ENCODE measurements at places on chromosomes 2 and 18. TPM values are rescaled to one million over a fixed set of nuclear protein-coding genes. Genes with fewer than 3 reads are reported as not detected.

SKOR2 gene
- not detected for total RNA-seq

RAB6C gene
- not detected for total RNA-seq

GALNT14 gene
- total RNA-seq, result not detected

GRCh38 chr2:52622266-52622665, 1145.3 kb upstream of the CHAC2 start:
- no peaks in the 10 kb centered on the region for H3K36me3 ChIP-seq
- H3K4me3 ChIP-seq, result no peak overlapping the region
- H3K27me3 ChIP-seq, result no peaks in the 10 kb centered on the region
- no peaks in the 10 kb centered on the region for H3K4me1 ChIP-seq

GRCh38 chr2:30410217-30410616, 36.8 kb upstream of the LCLAT1 start:
- H3K4me1 ChIP-seq, result peaks cover 35% of the 10 kb centered on the region
- H3K36me3 ChIP-seq, result no peaks in the 10 kb centered on the region
- no peaks in the 10 kb centered on the region for H3K27me3 ChIP-seq

GRCh38 chr2:227455200-227455599, 16.8 kb upstream of the AGFG1 start:
- H3K4me3 ChIP-seq, result no peak overlapping the region
- peaks cover 11% of the 10 kb centered on the region for H3K4me1 ChIP-seq
- H3K27me3 ChIP-seq, result no peaks in the 10 kb centered on the region
- DNase-seq, result no peak
- no peak overlapping the region for H3K27ac ChIP-seq
- H3K36me3 ChIP-seq, result no peaks in the 10 kb centered on the region

ARHGEF33 gene
- not detected for total RNA-seq

DNA sequence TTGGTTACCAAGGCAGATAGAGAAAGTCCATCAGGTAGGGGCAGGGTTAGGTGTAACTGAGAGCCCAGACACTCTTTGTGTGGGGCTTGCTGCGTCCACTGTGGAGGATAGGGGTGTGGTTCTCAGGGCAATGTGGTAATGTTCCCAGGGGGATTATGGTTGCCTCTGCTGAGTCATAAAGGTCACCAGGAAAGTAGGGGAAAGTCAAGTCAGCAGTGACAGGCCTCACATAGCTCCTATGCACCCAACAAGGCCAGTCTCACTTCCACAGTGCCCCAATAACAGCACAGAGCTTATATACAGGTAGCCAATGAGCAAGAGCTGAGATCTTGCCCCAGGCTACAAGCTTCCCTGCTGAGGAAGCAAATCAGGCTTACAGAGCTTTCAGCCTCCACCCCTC, 1438.0 kb upstream of the ZEB2 start:
- H3K36me3 ChIP-seq, result no peaks in the 10 kb centered on the region
- no peaks in the 10 kb centered on the region for H3K4me1 ChIP-seq
- DNase-seq, result no peak

STON1 gene
- total RNA-seq, result 2.1 TPM

ICOS gene
- total RNA-seq, result 52.0 TPM

DNA sequence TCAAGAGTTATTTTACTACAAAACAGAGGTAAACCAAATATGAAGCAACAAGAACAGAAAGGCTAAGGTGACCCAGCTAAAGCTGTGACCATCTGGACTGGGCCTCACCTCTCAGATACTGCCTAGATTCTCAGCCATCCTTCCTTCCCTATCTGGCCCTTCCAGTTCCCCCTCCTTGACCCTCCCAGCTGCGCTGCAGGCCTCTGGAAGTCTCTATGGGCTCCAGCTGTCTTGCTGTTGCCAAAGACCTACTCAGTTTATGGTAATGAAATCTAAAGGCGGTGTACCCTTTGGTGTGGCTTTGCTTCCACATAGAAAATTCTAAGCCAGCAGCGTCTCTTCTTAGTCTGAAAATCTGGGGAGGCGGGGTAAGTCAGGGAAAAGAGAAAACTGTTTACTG, 55.7 kb downstream of the ARHGEF33 start:
- H3K27me3 ChIP-seq, result peaks cover 2% of the 10 kb centered on the region
- no peaks in the 10 kb centered on the region for H3K36me3 ChIP-seq
- H3K4me3 ChIP-seq, result no peak overlapping the region
- no peaks in the 10 kb centered on the region for H3K4me1 ChIP-seq
- H3K27ac ChIP-seq, result no peak overlapping the region

DNA sequence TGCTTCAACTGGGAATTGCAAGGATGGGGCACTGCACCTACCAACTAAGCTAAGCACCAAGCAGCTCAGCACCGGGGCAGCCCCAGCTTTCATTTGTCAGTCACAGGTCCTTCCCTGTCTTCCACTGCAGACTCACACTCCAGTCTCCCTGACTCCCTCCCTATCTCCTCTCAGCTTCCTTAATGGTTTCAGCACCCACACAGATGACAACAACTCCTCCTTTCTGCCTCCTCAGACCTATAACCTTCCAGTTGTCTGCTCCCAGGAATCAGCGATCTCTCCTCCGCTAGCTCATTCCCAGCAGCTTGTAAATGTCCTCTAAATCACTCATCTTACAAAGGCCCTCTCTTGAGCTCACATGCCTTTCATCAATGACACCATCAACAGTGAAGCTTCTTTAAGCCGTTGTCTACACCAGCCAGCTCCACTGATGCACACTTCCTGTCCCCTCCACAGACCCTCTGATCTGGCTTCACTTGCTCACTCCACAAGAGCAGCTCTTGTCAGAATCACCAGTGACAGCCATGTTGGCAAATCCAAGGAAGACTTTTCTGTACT, 32.1 kb downstream of the CLASP1 start:
- no peak for DNase-seq
- H3K4me1 ChIP-seq, result peaks cover 2% of the 10 kb centered on the region
- no peaks in the 10 kb centered on the region for H3K27me3 ChIP-seq
- H3K4me3 ChIP-seq, result no peak overlapping the region
- peaks cover 9% of the 10 kb centered on the region for H3K36me3 ChIP-seq
- no peak overlapping the region for H3K27ac ChIP-seq

DNA sequence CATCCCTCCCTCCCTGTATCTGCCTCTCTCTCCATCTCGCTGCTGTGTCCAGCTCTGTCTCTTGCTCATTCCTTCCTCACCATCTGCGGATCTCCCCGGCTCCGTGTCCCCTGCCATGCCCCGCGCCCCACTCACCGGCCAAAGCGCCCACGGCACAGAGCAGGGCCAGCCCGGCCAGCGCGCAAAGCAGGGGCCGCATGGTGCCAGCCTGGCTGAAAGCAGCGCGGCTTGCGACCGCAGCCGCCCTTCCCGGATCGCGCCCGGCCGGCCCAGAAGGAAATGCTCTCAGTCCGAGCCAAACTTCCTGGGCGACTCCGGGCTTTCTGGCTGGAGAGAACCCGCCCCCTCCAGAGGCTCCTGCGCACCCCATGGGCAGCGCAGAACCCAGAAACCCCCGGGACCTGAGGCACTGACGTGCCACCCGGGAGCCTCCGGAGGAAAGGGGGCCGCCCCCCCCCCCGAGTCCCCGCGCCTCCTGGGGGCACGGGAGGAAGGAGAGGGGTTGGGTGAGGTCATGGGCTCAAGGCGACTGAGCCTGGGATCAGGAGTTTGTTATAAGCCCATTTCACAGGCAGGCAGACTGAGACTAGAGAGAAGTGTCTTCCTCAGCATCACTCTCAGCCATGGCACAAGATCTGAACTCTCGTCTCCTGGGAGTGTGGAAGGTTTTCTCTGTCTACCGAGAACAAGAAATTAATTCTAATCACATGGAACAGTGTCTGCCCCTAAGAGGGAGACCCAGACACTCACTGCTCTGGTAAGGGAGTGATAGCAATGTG, 45.2 kb upstream of the RAB6C start:
- no peaks in the 10 kb centered on the region for H3K4me1 ChIP-seq
- no peaks in the 10 kb centered on the region for H3K36me3 ChIP-seq
- H3K27me3 ChIP-seq, result peaks cover 28% of the 10 kb centered on the region
- no peak for DNase-seq

NGEF gene
- not detected for total RNA-seq

DNA sequence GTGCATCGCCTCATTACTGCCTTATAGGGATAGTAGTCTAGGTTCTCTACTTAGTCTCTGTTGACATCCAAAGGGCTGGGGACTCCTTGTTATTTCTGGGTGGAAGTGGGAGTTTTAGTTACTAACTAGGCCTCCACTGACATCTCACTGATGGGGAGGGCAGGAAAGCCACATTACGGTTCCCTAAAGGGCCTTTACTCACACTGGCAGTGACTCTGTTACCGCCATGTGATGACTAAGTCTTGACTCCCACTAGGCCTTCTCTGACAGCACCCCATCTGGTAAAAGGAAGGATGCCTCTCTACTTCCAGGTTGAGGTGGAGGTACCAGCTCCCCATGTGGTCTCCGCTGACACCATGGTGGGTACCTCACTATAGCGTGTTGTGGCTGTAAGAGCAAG, 14.0 kb upstream of the BCL2L11 start:
- no peaks in the 10 kb centered on the region for H3K4me1 ChIP-seq
- no peak overlapping the region for H3K27ac ChIP-seq
- H3K36me3 ChIP-seq, result no peaks in the 10 kb centered on the region

GRCh38 chr2:64237266-64237665, 93.0 kb upstream of the PELI1 start:
- H3K36me3 ChIP-seq, result peaks cover 5% of the 10 kb centered on the region
- no peak overlapping the region for H3K4me3 ChIP-seq
- peaks cover 15% of the 10 kb centered on the region for H3K27me3 ChIP-seq
- peaks cover 2% of the 10 kb centered on the region for H3K4me1 ChIP-seq
- no peak for DNase-seq

CD8B2 gene
- not detected for total RNA-seq

GRCh38 chr2:119475225-119475856, 43.7 kb downstream of the TMEM37 start:
- DNase-seq, result no peak
- H3K27me3 ChIP-seq, result no peaks in the 10 kb centered on the region
- no peak overlapping the region for H3K27ac ChIP-seq
- no peaks in the 10 kb centered on the region for H3K36me3 ChIP-seq

- no peak for DNase-seq
- no peaks in the 10 kb centered on the region for H3K36me3 ChIP-seq
- H3K4me1 ChIP-seq, result peaks cover 10% of the 10 kb centered on the region
- peaks cover 3% of the 10 kb centered on the region for H3K27me3 ChIP-seq
- H3K27ac ChIP-seq, result no peak overlapping the region
These were observed 188.3 kb downstream of the FBXO15 start for GRCh38 chr18:73959352-73959751.

GRCh38 chr2:66509326-66509811, 74.4 kb downstream of the MEIS1 start:
- no peak overlapping the region for H3K4me3 ChIP-seq
- no peaks in the 10 kb centered on the region for H3K27me3 ChIP-seq
- H3K36me3 ChIP-seq, result no peaks in the 10 kb centered on the region
- H3K27ac ChIP-seq, result no peak overlapping the region

- no peak overlapping the region for H3K27ac ChIP-seq
- peaks cover 42% of the 10 kb centered on the region for H3K36me3 ChIP-seq
- DNase-seq, result no peak
- peaks cover 47% of the 10 kb centered on the region for H3K4me1 ChIP-seq
- no peaks in the 10 kb centered on the region for H3K27me3 ChIP-seq
These were observed 15.5 kb downstream of the CUL3 start for GRCh38 chr2:224569654-224570053.

- peaks cover 2% of the 10 kb centered on the region for H3K4me1 ChIP-seq
- H3K36me3 ChIP-seq, result peaks cover 2% of the 10 kb centered on the region
- DNase-seq, result peak; percentile 54
- no peak overlapping the region for H3K4me3 ChIP-seq
- no peaks in the 10 kb centered on the region for H3K27me3 ChIP-seq
These were observed 81.1 kb downstream of the RAPH1 start for GRCh38 chr2:203453858-203454451.

SH3RF3 gene
- total RNA-seq, result 0.17 TPM

DNA sequence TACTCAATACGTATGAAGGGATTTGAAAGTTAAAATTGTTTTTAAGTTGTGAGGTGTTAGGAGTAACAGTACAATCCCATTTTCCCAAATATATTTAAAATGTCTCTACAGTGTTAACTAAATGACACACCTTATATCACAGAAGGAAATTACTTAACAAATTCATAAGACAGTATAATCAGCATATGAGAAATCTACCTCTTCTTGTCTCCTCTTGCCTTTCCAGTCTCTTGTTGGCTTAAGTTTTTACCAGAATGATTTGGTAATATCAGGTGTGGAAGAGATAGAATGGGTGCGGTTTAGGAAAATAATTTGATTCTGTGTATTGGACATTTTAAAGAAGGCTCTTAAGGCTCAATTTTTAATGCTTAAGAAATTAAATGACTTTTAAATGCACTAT, 9.5 kb upstream of the INPP1 start:
- no peaks in the 10 kb centered on the region for H3K36me3 ChIP-seq
- H3K27ac ChIP-seq, result no peak overlapping the region
- H3K4me1 ChIP-seq, result no peaks in the 10 kb centered on the region
- peaks cover 26% of the 10 kb centered on the region for H3K27me3 ChIP-seq

DNA sequence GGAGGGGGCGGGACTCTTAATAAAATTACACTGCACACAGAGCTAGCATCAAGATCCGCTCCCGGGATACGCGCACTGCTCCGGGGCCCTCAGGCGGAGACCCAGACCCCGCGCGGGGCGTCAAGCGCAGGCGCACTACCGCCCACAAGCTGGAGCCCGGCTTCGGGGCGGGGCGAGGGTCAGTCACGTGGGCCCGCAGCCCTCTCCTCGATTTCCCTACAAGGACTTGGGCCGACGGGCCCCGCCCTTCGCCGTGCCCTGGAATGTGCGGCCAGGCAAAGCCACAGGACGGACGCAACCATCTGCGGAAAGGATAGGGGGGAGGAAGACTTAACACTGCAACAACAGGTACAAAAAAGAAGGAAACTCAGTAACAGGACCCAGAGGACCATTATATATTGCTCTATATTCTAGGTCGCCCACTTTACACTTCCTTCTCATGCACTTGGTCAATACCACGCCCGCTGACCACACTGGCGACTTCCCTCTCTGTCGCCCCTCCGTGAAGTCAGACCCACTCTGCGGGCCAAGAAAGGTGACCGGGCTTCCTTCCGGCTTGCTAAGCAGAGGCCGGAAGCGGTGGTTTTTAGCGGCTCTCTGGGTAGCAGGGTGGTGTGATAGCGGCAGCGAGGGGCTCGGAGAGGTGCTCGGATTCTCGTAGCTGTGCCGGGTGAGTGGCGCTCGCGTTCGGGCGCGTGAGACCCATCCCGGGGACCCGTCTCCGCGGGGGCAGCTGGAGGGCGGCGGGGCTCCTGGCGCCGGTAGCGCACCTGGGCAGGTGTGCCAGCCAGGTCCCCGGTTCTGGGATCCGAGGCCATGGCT, at the start of gene MYL12A:
Gene MYL12A (plus strand): TSS at position 562 of the 822 bp plus-strand sequence. CDS start 5,447 bp downstream, outside the sequence.
- H3K36me3 ChIP-seq, result peaks cover 40% of the 10 kb centered on the region
- H3K27ac ChIP-seq, result peak within 1 kb of the TSS; percentile 99
- DNase-seq, result peak; percentile 96
- peaks cover 35% of the 10 kb centered on the region for H3K4me1 ChIP-seq
- H3K4me3 ChIP-seq, result peak within 1 kb of the TSS; percentile 88

DNA sequence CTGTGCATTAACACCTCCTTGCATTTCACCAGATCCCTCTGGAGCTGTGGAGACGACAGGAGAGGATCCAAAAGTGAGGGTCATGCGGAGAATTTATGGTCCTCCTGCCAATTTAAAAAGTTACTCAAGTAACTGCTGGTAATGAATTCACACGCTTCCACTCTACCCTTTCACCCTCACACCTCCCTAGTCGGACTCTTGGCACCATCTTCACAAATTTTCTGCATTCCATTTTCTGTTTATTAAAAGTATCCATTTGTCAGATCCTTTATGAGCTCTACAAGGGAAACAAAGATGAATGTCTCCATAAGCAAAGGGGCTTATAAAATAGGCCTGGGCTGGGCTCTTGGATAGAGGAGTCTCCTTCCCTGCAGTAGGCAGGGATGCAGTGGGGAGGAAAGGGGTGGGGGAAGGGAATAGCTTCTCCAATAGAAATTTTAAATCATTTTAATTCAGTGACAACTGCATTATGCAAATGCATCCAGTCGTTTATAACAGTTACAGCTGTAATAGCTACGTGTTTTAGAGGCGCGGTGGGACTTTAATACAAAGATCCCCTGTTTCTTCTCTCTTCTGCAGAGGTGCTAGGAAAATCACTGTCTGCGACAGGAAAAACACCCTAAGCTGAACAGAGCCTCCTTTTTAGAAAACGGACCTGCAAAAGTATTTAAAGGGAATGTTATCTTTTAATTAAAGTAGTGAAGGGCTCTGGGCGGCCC, 132.2 kb downstream of the EPHA4 start:
- no peak overlapping the region for H3K27ac ChIP-seq
- H3K4me3 ChIP-seq, result no peak overlapping the region
- peaks cover 3% of the 10 kb centered on the region for H3K4me1 ChIP-seq

Measured in activated CD4-positive, alpha-beta T cell treated with anti-CD3 and anti-CD28 coated beads, Interleukin-2, amount 10 ng/mL, durations not matched to agents 7 days and 5 days (primary cell).